ENCODE measurements at places on chromosomes 2 and 18.

- DNase-seq: no peak
Observed at GRCh38 chr2:8125741-8126711, 555.8 kb upstream of the ID2 start.

DNA sequence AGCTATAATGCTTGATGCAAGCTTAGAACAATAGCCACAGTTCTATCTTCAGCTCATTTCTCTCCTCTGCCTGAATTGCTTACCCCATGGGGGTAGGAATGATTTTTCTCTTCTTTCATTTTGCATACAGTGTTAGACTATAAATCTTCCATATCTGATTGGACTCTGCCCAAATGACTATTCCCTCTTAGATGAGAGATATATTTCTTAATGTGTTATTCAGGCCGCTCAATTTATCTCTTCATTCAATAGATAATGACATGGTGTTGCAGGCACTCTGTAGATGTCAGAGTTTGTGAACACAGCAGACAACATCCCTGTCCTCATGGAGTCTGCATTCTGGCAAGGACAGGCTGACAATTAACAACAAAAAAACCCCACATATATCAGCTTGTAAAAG is 443.7 kb upstream of the CELF4 start:
- no peak for DNase-seq

DNA sequence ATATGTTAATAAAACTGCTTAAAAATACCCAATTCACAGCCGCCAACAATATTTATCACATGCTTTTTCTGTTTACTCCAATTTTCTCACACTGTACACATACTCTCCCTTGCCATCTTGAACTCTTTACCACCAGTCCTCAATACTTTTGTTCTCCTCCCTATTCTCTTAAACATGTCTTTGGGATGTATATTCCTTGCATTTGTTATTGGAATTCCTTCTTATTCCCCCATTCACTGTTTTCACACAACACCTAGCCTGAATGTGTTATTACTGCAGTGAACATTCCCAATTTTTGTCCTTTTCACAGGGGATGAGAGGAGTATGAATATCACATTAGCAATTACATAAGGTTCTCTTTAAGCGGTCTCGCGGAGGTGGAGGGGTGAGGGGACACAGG is 94.7 kb downstream of the USP34 start:
- no peak for DNase-seq

- DNase-seq: no peak
Observed at GRCh38 chr2:21500401-21500945, 376.7 kb downstream of the TDRD15 start.

DNA sequence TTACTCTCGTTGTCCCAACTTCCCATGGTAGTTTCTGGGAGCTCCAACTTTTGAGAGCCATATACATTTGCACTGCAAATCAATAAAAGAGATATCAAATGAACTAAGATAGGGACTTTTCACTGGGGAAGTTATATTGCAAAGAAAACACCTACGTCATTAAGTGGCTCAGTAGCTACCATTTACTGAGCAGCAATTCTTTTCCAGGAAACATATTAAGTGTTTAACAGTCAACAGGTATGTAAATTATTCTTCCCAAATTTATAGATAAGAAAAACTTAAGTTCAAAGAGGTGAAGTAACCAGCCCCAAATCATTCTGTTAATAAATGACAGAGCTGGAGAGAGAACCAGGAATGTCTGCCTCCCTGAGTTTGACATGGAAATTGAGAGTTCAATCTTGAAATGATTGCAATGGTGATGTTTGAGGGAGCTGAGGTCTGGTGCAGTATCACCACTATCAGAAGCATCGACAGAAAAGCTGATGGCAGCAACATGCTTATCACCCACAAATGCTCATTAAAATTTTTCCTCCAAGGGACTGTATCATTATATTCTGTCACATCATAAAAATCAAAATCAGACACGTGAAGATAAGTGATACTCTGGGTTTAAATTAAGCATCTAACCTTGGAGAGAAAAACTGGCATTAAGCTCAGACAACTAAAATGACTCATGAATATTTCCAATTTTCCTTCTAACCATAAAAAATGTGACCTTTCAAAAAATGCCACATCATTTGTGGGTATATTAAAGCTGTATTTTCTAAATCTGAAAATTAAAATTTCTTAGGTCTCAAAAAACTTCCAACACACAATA is 43.4 kb downstream of the GAREM1 start:
- DNase-seq: no peak

GRCh38 chr18:32714571-32715148 is 58.2 kb downstream of the KLHL14 start:
- peak; percentile 53 for DNase-seq

DNA sequence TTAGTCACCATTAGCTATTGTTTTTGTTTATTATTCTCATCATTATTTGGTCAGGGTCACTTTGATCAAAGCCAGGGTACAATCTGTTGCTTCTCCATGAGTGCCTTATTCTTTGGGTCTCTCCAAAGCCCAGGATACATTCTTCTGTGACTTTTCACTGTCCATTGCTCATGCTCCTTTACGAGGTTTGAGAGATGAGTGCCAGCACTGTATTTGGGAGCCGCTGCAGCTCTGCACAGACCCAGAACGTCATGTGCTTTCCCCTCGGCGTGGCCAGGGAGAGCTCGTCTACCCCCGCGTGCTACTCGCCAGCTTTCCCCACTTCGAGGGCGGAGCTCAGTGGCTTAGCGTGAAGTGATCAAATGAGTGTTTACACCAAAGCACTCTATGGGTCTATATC is 123.7 kb downstream of the COL6A3 start:
- DNase-seq: no peak

GRCh38 chr2:96111257-96111640 is 5.1 kb downstream of the ADRA2B start:
- no peak for DNase-seq

- DNase-seq: no peak
Observed at GRCh38 chr2:36789181-36789804, 92.8 kb downstream of the VIT start.

GRCh38 chr2:144475044-144475443 is 44.9 kb downstream of the ZEB2 start:
- DNase-seq: peak; percentile 51

DNA sequence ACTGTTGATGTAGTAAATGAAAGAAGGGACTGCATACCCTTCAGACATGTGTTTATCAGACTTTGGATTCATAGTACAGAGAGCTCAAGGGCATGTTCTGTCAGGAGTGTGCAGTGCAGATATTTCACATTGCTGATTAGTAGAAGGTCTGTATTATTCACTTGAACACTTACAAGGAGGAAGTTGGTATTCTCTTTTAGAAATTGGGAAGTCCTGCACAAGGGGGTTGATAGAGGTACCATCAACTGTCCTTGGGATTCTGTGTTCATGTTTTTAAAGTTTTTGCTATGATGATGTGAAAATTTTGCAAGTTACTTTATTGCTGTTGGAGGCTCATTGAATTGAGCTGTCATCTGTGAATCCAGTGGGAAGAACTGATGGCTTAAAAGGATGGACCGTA is 6.7 kb downstream of the PSMD1 start:
- no peak for DNase-seq

- DNase-seq: no peak
Observed at GRCh38 chr2:7272210-7272609, 355.0 kb downstream of the RNF144A start.

GRCh38 chr2:150234787-150235446 is 252.6 kb downstream of the RND3 start:
- no peak for DNase-seq

GRCh38 chr2:234048049-234048448 is 2.5 kb upstream of the SPP2 start:
- DNase-seq: no peak

GRCh38 chr2:138243372-138243771 is 258.2 kb upstream of the SPOPL start:
- no peak for DNase-seq

DNA sequence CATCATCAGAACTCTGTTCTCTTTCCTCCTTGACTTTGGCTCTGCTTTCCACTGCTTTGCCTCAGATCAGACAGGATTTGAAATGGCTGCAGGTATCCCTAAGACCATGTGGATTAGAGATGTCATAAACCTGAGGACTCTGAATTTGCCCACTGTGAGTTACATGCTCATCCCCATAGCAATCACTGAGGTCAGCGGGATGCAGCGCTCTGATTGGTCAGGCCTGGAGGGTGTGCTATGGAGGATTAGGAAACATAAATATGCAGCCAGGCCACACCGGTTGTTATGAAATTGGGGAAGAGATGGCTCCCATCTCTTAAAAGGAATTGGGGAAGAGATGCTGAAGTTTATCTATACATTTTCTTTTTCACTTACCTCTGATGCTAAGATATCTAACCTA is 73.7 kb upstream of the DNAJC10 start:
- DNase-seq: peak; percentile 55

- peak; percentile 44 for DNase-seq
Observed at GRCh38 chr2:102271844-102272243, 39.5 kb upstream of the IL1RL1 start.

GRCh38 chr2:174778085-174778981 is 14.1 kb upstream of the CHRNA1 start:
- DNase-seq: peak; percentile 77

Data from activated CD4-positive, alpha-beta T cell treated with anti-CD3 and anti-CD28 coated beads, Interleukin-2, Interleukin-6, amounts not matched to agents 100 ng/mL and 50 ng/mL, durations not matched to agents 16 hours and 8 hours (primary cell).